B cell (primary cell): ENCODE measurements at places on chromosomes 4 and X. TPM values are rescaled to one million over a fixed set of nuclear protein-coding genes. Genes with fewer than 3 reads are reported as not detected.
A peak's percentile ranks its signal among the peaks of the same experiment; 100 is the strongest.

Gene HNRNPH2
- total RNA-seq, result 48.4 and 57.1 TPM in 2 replicates

Gene PPP2R2C
- total RNA-seq, result not detected in 2 replicates

Gene UGT2A1
- not detected in 2 replicates for total RNA-seq

Gene GDI1
- total RNA-seq, result 194 and 199 TPM in 2 replicates

Gene NAP1L3
- total RNA-seq, result 0.12 and 0.17 TPM in 2 replicates

Gene SPANXN4
- total RNA-seq, result not detected in 2 replicates

DNA sequence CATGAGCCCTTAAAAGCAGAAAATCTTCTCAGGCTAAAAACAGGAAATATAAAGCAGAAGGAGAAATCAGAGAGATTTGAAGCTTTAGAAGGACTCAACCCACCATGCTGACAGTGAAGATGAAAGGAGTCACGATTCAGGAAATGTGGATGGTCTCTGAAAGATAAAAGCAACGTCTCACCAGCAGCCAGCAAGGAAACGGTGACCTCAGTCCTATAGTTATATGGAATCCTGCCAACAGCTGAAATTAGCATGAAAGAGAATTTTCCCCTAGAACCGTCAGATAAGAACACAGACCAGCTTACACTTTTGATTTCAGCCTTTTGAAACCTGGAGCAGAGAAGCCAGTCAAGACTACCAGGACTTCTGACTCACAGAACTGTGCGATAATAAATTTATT is 715.7 kb upstream of the HTR2C start:
- DNase-seq, result peak; percentile 6

DNA sequence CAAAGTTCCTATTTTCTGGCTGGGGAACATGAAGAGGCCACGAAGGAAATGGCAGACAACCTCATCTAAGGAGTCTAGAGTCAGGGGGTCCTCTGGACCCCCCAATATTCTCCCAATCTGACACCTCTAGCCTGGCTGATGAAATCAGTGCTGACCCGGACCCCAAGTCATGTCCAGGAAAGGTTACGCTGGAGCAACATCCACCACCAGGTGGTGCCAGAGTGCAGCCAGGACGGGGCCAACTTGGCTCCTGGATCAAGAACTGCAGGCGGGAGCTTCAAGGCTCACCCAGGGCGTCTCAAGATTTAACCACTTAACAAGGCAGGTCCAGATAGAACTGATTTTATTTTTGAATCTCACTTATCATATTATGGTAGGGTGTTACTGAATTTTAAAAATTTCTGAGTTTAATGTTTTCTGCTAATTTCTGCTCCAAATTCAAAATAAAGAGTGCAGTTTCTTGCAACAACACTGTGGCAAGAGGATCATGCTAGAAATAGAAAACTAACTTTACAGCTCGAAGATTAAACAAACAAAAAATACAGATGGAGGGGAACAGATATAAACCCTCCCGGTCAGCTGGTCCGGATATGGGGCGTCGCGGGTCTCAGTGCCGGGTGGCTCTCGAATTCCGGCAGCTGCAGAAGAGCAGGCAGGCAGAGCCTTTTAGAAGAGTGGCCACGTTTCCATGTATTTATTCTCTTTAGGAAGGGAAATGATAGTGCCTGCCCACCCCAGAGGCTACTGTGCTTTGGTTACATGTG is 135.5 kb downstream of the AFAP1 start:
- peak; percentile 69 for DNase-seq

DNA sequence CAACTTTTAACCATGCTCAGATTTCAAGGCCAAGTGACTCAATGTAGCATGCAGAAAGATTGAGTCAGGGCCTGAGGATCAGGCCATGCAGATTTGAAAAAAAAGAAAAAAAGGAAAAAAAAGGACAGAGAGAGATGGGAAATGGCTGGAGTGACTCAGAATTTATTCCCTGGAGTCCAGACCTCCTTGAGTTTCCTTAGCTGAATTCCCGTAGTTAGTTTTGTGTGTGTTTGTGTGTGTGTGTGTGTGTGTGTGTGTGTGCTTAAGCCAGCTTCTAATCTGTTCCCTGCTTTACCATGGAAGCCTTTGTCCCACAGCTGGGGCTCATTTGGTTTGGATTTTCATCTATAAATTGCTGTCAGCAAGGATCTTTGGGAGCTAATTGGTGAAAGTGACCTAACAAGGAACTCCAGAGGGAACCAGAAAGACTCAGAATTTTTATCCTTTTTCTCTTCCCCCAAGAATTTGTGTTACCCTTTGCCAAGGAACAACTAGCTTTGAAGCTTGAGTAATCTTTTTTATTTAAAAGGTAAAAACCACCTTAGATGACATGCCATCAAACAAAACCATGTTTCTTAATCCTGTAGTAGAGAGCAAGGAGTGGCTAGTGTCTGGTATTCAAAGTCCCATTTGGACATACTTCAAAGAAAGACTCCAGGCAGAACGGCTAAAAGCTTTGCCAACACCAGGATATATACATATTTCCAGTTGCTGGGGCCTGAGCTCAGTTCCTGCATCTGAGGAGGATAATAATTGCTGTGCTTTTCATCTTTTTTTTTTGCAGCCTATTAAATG is 109.0 kb upstream of the DDIT4L start:
- no peak for DNase-seq

DNA sequence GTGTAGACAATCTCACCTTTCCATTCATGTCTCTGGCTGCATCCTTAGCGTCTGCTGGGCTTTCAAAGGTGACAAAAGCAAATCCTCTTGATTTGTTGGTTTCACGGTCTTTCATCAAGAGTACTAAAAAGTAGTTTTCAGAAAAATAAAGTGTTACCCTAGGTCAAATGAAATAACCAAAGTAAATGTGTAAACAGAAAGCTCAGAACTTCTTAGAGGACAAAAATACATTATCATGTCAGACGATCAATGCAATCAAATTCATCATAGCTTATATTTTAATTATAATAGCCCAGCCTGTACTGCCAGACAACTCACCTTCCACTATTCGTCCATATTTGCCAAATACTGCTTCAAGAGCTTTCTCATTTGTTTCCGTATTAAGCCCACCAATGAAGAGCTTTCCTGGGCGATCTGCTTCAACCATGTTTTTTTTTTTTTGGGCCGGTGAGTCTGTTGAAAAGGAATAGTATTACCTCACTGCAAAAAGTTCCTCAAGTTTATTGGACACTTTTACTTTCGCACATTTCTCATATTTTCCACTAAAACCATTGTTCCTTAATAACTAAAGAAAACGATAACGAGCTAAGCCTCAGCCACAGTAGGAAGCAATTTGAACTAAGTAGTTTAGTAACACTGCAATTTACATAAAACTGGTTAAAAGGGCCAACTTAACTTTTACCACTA is 1.4 kb downstream of the RBMX start:
- peak; percentile 31 for DNase-seq

GRCh38 chr4:3286335-3287175 is 6.3 kb upstream of the RGS12 start:
- DNase-seq, result peak; percentile 86

- DNase-seq, result no peak
These were observed 600.5 kb downstream of the PCDH18 start for GRCh38 chr4:136931781-136932180.

DNA sequence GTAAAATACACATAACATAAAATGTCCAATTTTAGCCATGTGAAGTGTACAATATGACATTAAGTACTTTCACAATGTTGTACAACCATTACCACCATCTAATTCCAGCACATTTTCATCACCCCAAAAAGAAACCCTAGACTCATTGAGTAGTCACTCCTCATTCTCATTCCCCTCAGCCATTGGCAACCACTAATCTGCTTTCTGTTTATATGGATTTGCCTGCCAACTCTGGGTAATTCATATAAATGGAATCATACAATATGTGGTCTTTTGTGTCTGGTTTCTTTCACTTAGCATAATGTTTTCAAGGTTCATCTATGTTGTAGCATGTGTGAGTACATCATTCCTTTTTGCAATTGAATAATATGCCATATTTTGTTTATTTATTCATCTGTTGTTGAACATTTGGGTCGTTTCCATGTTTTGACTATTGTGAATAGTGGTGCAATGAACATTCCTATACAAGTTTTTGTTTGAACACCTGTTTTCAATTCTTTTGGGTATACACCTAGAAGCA is 43.0 kb downstream of the EIF2S3 start:
- DNase-seq, result no peak

- peak; percentile 24 for DNase-seq
These were observed 10.0 kb downstream of the QRFPR start for GRCh38 chr4:121370729-121371325.

DNA sequence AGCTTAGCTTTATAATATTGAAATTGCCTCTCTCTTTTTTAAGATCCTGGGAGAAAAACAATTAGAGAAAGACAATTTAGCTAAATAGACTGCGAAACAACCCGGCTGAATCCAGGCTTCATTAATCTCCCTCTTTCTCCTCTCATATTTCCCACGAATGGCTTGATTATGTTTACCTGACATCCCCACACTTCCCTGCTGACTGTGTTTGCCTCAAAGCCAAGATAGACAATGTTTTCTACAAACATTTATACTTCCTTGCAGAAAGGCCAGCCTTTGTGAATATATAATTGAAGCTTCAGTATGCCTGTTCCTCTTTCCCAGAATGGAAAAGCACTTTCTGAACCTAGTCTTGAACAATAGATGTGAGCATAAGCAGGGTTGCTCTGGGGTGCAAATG is 566.8 kb downstream of the PDHA2 start:
- DNase-seq, result no peak

DNA sequence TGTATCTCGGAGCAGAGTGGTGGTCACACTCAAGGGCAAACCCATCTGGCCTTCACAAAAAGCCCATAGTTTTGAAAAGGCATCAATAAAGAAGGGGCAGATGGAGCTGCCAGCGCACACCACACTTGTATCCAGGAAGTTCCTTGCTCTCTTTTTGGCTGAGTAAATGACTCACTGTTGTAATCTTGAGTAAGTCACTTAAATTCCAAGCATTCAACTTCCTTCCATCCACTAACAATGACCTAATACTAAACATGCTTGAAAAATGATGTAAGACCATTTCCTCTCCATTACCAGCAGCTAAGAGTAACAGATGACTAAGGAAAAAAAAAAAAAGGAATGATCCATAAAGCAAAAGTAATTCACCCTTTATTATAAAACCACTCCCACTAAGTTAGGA is 32.4 kb upstream of the MYOZ2 start:
- no peak for DNase-seq

DNA sequence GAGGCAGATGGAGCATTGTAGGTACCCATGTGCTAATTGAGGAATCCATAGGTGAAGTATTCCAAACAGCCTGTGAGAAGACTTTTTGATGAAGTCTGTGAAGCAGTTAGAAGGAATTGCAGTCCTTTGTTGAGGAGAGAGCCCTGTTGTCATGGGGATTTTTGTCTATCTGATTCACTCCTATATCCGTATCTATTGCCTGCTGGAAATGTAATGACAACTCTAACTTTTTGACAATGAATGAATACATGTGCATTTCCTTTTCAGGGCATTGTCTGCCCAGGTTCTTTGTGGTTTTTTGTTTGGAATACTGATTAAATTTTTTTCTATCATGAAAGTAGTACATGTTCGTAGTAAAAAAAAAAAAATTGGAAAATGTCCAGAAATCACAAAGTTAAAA is 31.1 kb downstream of the STK32B start:
- no peak for DNase-seq

DNA sequence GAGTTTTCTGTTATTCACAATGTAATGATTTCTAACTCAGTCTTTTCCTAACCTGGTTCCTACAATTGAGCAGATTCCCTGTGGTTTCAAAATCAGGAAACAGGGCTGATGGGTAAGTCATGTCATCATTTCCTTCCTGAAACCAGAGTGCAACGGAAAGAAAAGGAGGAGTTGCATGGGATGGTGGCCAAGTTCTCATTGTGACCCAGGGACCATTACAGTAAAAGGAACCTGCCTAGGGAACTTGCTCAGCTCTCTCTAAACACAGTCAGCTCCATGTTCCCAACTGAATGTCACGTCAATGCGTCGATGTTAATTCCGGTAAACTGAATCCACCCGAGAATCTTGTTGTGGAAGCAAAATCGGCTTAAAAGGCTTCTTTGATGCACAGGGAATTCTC is 51.2 kb downstream of the LGI2 start:
- DNase-seq, result peak; percentile 6

GRCh38 chr4:185865901-185866328 is 53.9 kb upstream of the SORBS2 start:
- DNase-seq, result no peak

DNA sequence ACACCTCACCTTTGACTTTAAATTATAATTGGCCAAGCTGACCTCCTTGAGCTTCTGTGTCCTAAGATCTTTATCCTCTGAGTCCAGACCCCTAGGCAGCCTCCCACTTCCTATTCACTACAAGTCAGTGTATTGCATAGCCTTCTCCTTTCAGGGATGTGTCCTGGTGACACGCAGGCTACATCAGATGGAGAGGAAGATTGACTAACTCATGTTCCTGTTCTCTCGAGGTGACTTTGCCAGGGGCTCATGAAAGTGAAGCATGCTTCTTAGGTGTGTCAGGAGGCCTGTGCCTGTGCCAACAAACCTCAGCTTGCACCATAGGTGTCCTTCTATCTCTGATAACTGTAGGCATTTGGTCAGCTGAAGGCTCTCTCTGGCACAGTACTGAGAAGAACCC is 195.7 kb upstream of the HS3ST1 start:
- no peak for DNase-seq

DNA sequence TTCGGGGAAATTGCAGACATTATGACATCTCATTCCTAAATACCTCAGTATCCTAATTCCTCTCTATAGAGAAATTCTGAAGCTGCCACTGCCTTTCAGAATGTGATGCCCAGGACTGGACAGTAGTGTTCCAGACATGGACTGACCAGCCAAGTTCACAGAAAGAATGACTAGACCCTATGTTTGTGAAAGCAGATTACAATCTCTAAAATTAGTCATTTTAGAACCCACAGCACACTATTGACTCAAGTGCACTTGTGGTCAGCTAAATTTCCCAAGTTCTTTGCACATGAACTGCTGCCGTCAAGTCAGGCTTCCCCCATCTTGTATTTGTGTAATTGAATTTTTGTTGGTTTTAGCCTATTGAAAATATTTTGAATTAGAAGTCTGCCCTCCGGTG is 81.0 kb upstream of the ESX1 start:
- no peak for DNase-seq

GRCh38 chr4:184647266-184648053 is 1.8 kb downstream of the CASP3 start:
- peak; percentile 13 for DNase-seq

DNA sequence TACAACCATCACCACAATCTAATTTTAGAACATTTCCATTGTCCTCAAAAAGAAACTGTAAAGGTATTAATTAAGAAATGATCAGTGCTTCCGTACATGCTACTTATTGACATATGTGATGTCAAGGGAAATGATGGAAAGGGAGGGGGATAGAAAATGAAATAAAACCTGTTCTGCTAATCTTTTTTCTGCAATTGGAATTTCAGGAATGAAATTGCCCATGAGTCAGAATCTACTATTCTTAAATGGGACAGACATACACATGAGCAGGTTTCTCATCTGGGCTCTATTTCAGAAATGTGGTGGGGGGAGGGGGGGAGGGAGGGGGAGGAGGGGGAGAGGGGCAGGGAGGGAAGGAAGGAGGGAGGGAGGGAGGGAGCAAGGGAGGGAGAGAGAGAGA is 91.0 kb downstream of the SHROOM4 start:
- DNase-seq, result no peak

GRCh38 chr4:14155803-14156202 is 528.3 kb upstream of the BOD1L1 start:
- no peak for DNase-seq

- DNase-seq, result peak; percentile 7
These were observed 323.9 kb upstream of the CASK start for GRCh38 chrX:42247241-42247640.
